ENCODE measurements at places on chromosomes 5 and 9.

- DNase-seq = no peak
Observed at GRCh38 chr5:147465747-147466146, 44.1 kb downstream of the DPYSL3 start.

GRCh38 chr5:44387921-44388320 lies 1.3 kb downstream of the FGF10 start:
- DNase-seq = no peak

DNA sequence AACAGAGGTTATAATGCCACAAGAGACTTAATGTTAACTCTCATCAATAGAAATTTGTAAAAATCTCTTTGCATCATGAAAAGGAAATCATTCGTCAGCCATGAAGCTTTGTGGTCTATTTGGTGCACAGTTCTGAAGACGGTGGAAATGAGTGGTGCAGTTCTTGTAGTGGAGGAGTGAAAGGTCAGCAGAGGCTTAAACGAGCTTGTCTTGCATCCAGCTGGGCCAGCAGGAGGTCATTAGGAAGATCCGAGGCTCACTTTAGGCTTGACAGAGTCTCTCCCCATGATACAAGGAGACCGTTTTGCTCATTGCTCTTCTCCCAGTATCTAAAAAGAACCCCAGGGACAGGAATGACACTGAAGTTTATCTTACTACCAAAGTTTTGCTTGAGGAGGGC lies 440.8 kb downstream of the BNC2 start:
- DNase-seq = no peak

DNA sequence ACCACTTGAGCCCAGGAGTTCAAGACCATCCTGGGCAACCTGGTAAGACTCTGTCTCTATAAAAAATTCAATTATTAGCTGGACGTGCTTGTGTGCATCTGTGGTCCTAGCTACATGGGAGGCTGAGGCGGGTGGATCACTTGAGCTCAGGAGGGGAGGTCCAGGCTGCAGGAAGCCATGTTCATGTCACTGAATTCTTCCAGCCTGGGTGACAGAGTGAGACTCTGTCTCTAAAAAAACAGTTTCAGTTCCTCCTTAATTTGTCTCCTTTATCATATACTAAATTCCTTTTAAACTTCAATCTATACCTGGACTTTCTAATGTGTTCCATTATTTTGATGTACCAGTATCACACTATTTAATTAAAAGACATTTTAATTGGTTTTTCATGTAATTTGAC lies 422.2 kb upstream of the TLE4 start:
- DNase-seq = no peak

- DNase-seq = no peak
Observed at GRCh38 chr5:140181525-140181924, 6.5 kb downstream of the CYSTM1 start.

- DNase-seq = no peak
Observed at GRCh38 chr5:111387361-111387760, 125.0 kb downstream of the STARD4 start.

DNA sequence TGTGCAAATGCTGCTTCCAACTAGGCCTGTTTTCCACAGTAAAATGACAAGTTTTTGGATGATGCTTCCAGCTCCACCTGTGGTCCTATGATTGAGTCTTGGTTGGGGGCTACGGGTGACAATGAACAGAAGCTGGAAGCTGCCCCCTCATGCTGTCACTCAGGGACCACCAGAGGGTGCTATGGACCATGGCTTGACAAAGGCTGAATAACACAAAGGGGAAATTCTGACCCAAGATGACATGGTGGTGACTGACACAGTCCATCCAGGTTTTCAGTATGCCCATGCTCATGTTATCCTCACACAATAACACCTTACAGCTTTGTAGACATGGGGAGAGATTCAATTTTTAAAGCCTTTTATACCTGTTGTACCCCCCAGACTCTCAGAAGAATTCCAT lies 23.9 kb upstream of the SAP30L start:
- peak; percentile 20 for DNase-seq

GRCh38 chr5:9776525-9776924 lies 146.4 kb upstream of the TAS2R1 start:
- no peak for DNase-seq

DNA sequence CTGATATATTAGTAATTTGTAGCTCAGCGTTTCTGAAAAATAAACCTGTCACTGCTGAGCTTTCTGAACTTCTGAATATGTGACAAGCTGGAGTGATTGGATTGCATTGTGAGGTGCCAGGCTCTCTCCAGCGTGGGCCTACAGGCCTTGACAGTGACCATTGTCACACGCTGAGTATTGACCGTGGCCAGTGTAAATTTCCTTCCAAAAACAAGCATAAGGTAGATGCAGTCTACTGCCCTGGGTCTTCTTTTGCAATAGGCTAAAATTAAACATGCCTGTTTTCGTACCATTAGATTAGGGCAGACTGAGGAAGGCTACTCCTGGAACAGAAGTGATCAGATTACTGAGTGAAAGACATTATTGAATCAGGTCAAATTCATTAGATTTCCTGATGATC lies 60.2 kb downstream of the SPEF2 start:
- DNase-seq = no peak

- DNase-seq = no peak
Observed at GRCh38 chr5:40224421-40224820, 455.3 kb upstream of the PTGER4 start.

DNA sequence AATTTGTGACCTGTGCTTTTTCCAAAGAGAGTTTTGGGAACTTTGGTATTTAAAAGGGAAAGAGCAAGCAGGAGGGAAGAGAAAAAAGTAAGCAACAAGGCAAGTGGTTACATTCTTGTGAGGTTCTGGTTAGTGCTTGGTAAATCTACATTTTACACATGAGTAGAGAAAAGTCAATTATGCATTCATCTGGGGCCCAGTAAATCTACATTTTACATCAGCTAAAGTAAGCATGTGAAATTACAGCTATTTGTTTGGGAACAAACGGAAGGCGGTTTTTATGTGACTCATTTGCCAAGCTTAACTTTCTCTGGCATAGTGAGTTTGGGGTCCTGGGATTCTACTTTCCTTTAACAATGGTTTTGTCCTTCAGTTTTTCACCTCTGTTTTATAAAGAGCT lies 102.2 kb downstream of the SNX18 start:
- no peak for DNase-seq

GRCh38 chr9:116859763-116860162 lies 172.7 kb downstream of the TRIM32 start:
- DNase-seq = no peak

DNA sequence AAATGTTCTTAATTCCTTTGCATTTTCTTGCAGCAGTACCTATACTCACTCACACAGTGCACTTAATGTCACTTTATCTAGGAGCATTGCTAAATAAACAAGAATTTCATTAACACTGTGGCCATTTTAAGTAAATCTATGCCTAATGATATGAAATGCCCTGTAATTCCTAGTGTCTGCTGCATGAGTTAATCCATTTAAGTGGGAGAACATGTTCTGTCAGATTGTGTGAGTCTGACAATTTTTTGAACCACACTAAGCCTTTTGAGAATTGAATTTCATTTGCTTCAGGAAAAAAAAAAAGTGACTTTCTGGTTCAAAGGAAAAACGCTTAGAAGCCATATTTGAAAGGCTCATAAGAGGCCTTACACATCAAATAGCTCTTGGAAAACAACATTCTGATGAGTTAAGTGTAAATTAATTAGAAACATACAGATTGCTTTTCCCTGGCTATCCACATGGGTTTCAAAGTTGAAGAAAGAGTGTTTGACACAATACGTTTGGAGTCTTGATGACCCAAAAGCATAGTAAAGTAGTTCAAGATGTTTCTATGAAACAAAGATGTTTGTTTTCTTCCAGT lies 446.7 kb upstream of the GRAMD2B start:
- no peak for DNase-seq

- no peak for DNase-seq
Observed at GRCh38 chr9:84129529-84129928, 148.9 kb downstream of the RMI1 start.

DNA sequence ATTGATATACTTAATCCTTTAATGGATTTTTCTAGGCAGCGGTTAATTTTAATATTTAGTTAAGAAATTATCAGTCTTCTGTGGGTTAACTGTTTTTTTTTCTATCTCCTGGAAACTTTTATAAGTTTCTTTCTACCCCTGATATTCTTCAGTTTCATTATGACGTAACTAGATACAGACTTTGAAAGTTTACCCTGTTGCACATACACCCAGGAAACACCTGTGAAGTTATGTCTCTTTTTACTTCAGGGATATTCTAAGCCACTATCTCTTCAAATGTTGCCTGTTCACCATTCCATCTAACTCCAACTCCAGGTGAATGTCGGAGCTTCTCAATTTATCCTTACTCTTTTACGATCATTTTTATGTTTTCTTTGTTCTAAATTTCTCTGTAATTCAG lies 329.0 kb downstream of the ICE1 start:
- no peak for DNase-seq

- DNase-seq = no peak
Observed at GRCh38 chr5:33761139-33761538, 130.7 kb downstream of the ADAMTS12 start.

GRCh38 chr5:124663101-124663506 lies 83.3 kb downstream of the ZNF608 start:
- no peak for DNase-seq

- peak; percentile 62 for DNase-seq
Observed at GRCh38 chr5:135203593-135204036, 169.6 kb upstream of the PITX1 start.

DNA sequence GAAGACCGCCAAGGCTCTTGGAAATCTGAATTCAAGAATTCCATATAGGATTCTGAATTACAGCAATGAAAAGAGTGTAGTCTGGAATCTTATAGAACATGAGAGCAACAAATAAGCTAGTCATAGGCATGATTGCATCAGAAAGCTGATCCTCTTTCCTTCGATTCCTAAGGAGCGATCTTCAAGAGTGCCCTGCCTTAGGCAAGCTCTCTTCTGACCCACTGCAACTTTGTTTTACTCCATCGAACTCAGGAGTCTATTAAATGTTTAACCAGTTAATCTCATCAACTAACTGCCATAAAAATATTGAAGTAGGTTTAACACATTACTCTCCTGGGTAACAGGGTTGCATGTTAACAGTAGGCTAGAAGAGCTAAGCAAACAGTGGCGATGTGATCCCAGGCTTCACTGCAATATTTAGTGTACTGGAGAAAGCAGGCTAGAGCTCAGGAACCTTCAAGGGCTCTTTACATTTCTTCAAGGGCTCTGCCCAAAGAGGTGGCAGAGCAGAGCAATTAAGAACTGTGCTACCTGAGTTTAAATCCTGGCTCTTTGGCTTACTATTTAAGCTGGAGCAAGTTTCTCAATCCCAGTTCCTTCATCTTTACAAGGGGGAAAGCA lies 146.3 kb downstream of the RORB start:
- DNase-seq = no peak

GRCh38 chr5:139271201-139272027 lies 22.1 kb upstream of the MATR3 start:
- no peak for DNase-seq

DNA sequence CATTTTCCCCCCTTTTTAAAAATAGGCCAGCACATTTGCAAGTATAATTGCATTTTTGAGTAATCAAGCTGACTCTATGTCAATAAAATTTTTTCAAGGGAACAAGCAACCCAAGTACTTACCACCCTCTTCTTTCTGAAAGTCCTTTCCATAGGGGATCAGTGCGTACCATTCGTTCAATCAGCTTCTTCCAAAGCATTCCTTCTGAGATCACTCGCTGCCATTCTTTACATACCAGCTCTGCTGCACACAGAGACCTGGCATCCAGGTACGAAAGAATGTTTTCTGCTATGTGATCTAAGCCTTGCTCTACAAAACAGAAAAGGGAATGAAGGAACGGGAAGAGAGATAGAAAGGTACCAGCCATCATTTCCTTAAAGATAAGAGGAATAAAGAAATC lies 106.6 kb downstream of the FBXW11 start:
- DNase-seq = no peak

- DNase-seq = no peak
Observed at GRCh38 chr5:142386137-142387023, 61.6 kb upstream of the SPRY4 start.

DNA sequence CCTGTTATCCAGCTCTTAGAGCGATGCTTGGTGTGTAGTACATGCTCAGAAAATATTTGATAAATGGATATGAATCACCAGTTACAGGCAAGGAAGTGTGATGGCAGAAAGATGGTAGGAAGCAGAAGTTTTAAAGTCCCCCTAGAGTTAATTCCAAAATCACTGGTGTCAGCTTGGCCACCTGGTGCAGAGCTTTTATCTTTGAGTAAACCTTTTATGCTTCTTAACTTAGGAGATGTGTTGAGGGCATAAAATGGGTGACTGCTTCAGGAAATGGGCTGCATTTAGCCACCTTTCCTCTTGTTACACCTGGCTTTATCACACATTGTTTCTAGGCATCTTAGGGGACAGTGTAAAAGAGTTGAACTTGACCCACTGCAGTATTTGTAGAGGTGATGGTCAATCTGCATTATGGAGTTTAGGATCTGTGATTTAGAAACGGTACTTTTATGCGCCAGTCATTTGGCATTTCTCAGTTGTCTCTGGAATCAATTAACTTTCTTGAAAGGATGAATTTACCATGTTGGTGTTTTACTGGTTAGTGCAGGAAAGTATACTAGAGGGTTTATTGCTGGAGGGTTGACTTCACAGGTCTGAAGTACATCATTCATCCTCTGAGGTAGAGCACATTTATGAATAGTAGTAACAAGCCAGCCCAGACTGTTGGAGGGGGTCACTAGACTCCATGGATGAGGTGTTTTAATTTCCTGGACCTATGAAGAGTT lies 7.5 kb upstream of the FAM120AOS start:
- DNase-seq = no peak

GRCh38 chr5:73625944-73626811 lies at the start of gene ARHGEF28:
ARHGEF28 (plus strand) TSS chr5:73626196; CDS start chr5:73684852, 58,656 bp downstream.
- DNase-seq = peak; percentile 29

GRCh38 chr9:22241611-22242010 lies 205.0 kb upstream of the DMRTA1 start:
- DNase-seq = no peak

DNA sequence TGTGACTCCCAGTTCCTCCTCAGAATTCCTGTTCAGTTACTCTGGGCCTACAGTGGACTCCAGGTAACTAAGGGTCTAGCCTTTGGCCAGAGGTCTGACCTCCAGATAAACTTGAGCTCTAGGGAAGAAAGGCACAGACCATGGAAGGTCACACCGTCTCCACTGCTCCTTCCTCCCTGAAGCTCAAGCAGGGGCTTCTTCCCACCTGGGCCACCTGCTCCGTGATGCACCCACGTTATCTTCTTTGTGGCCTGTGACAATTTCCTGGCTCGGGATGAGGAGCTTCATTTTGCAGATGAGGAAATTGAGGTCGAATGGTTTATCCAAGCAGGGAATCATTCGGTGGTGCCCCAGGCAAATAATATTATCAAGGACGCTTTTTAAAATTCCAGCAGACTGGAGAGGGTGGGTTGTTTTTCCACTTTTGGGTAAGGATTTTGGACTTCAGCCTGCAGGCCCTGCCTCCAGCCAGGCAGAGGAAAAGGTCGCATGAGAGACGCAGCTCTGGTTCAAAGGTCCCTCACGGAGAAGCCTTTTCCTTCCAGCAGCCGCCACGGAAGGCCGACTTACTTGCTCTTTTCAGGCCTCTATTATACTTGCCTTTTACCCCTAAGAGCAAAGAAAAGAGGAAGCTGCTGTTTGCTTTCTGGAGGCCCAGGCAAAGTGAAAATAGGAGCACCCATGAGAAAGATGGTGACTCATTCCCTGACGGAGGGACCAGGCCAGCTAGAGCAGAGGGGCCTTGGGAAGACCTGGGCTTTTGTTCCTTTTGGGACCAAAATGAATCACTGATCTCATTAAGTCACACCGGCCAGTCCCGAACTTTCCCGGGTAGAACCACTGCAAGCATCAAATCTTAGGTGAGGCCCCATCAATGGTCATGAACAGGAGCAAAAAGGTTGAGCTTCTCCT lies 22.8 kb upstream of the DUSP1 start:
- no peak for DNase-seq

All from hematopoietic multipotent progenitor cell treated with erythropoietin and hydrocortisone succinate and interleukin-3 and kit ligand, for 15 days (in vitro differentiated cells).